ENCODE measurements at places on chromosomes 5 and 9.

- DNase-seq: no peak
These were observed 65.7 kb upstream of the FANCC start for GRCh38 chr9:95383185-95383676.

GRCh38 chr9:96031366-96031824 lies 155.9 kb downstream of the ERCC6L2 start:
- DNase-seq: no peak

- no peak for DNase-seq
These were observed 6.2 kb downstream of the MAPKAP1 start for GRCh38 chr9:125700791-125701190.

DNA sequence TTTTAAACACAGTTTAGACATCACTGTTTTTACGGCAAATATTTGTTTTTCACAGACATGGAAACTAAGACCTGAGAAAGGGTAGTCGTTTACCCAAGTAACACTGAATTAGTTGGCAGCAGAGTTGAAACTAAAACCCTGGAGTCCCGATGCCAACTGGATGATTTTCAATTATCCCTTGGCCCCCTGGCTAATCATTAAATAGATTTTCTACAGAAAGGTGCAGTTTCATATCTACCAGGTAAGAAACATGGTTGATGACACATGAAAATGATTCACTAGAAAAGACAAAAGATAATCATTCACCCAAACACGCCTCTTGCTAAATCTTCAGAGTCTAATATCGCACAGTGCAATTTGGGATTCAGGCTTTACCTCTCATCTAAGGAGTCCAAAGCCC lies 136.9 kb downstream of the SEMA5A start:
- no peak for DNase-seq

DNA sequence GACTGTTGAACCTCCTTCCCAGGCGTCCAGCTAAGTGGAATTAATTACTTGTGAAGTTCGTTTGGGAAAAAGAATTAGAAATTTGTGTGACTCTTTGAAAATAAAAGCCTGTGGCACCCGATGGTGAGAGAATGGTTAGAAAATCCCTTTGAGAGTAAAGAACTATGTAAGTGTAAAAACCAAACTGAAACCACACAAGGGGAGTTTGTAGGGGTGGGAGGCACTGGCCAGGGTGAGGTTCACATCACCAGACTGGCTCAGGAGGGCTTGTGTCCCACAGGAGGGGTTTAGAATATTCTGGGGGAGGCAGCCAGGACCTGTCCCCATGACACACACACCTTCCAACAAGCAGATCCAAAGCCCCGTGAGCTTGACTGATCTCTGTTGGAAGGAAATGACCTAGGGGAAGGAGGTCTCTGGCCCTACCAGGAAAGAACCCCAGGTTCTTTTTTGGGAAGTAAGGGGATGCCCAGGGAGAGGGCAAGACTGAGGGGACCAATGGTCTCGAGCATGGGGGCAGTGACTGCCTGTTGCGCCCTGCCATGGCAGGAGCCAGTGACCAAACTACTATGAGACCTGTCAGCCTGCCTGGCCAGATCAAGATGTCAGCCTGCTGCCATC lies 4.3 kb downstream of the SPATA24 start:
- DNase-seq: no peak

GRCh38 chr9:33614001-33614687 lies 90.1 kb downstream of the ANKRD18B start:
- no peak for DNase-seq

- DNase-seq: no peak
These were observed 121.1 kb downstream of the BOD1 start for GRCh38 chr5:173495225-173495904.

DNA sequence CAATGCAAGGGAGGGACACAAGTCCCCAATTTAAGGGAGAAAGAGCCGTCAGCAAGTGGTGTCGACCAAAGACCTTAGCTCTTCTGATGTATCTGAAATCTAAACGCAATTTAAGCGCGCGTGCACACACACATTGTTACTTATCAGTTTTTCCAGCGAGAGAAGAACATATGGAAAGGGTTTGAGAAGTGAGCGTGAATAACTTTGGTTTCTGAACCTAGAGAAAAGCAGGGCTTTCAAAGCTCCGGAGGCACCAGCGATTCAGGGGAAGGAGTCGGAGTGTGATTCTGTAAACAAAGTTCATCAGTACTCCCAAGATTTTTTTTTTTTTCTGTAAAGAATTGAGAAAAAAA lies 191.8 kb downstream of the MEF2C start:
- no peak for DNase-seq

DNA sequence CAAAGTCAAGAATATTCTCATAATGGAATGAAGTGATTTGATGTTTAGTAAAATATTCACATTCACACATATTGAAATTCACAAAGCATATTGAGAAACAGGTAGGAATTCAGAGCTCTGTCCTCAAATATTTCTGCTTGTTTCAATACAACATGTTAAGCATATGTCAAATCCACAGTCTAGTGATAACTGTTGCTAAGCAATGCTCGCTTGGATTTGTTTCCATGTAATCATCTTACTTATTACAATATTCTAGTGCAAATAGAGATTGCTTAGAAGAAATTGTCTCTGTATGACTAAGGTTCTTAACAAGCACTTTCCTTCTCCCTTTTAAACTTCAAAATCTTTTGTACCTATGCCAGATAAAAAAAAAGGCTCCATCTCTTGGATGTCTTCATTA lies 995.7 kb downstream of the CDH18 start:
- DNase-seq: no peak

- DNase-seq: no peak
These were observed 582.6 kb downstream of the CETN3 start for GRCh38 chr5:89826938-89827337.

Measured in activated CD8-positive, alpha-beta memory T cell treated with anti-CD3 and anti-CD28 coated beads, Interleukin-2, amount 50 U/mL, for 4 hours (primary cell).